ENCODE measurements at places on chromosomes 7 and 10.

DNA sequence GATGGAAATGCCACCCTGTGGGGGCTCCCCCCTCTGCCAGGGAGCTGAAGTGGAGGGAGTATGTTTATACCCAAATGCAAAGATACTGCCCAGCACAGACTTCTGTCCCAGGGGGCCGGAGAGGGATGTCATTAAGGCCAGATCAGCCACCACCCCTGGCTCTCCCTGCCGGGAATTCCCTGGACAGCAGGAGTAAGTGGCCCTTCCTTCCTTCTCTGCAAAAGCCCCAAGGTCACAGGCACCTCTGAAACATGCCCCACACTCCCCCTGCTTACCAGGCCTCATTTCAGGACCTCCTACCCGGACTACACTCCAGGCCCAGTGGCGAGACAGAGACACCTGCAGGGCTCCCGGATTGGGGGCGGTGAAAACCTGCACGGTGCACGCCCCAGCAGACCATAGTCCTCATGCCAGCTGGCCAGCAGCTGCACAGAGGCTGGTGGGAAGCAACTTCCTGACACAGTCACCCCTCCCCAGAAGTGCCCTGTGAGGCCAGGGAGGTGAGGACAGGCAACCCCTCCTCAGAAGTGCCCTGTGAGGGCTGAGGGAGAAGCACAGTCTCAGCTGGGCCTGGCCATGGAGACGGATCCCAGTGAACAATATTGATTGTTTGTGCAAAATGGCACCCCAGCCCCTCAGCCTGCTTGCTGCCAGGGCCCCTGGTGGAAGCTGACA is 33.0 kb upstream of the RET start:
- no peak for DNase-seq

GRCh38 chr7:154416714-154417113 is 364.5 kb downstream of the DPP6 start:
- no peak for DNase-seq

- no peak for DNase-seq
Observed at GRCh38 chr10:131048606-131049005, 262.9 kb downstream of the TCERG1L start.

DNA sequence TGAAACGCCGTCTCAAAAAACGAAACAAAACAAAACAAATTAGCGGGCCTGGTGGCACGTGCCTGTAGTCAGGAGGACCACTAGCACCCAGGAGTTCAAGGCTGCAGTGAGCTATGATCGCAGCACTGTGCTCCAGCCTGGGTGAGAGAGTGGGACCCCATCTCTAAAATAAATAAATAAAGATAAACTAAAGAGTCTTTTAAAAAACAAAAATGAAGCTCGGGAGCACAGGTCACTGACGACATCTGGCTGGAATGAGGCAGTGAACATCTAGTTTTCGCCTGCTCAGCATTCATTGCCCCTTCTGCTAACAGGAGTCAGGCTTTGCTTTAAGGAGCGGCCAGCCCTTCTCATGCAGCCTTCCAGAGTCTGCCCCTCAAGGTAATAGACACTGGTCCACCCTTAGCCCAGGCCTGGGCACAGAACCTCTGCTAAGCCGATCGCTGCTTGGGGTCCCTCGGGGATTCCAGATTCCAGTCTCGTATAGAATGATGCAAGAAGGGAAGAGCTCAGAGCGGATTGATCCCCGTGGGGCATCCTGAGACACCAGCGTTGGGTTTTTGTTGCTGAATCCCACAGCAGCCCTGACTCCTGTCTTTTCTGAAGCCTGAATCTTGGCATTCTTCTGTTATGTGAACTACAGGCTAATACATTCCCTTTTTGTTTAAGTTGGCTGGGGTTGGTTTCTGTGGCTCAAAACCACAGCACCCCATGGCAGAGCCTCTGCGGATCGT is 14.2 kb upstream of the FOXK1 start:
- DNase-seq = peak; percentile 17

DNA sequence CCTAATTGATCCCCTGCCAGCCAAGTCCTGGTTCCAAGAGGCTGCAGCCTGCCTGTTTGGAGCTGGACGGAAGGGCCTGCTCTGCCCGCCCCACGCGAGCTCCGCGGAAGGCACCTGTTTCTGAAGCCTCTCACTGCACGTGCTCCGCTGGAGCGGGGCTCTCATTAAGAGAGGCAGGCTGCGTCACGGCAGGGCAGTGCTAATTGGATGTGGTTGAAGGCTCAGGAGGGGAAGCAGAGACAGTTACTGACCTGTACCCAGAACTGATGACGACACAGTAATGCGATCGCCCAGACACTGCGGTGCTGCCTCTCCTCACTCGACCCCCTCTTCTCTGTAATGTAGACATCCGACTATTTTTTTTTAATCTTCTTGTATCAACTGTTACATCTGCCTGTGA is 411.1 kb upstream of the MGMT start:
- DNase-seq = no peak

GRCh38 chr7:99128076-99128950 is 15.6 kb downstream of the SMURF1 start:
- no peak for DNase-seq

- peak; percentile 46 for DNase-seq
Observed at GRCh38 chr10:52951824-52952223, 179.2 kb upstream of the MBL2 start.

- DNase-seq = no peak
Observed at GRCh38 chr7:7956531-7957128, 12.0 kb upstream of the GLCCI1 start.

GRCh38 chr10:117370205-117370604 is 5.0 kb downstream of the PDZD8 start:
- DNase-seq = no peak

- DNase-seq = no peak
Observed at GRCh38 chr10:106740-107139, 28.5 kb upstream of the ZMYND11 start.

GRCh38 chr7:129989466-129989865 is 36.7 kb upstream of the UBE2H start:
- no peak for DNase-seq

GRCh38 chr7:74449809-74450397 is 3.8 kb upstream of the GTF2IRD1 start:
- peak; percentile 43 for DNase-seq

GRCh38 chr10:33352175-33352574 is 17.7 kb upstream of the NRP1 start:
- DNase-seq = no peak

DNA sequence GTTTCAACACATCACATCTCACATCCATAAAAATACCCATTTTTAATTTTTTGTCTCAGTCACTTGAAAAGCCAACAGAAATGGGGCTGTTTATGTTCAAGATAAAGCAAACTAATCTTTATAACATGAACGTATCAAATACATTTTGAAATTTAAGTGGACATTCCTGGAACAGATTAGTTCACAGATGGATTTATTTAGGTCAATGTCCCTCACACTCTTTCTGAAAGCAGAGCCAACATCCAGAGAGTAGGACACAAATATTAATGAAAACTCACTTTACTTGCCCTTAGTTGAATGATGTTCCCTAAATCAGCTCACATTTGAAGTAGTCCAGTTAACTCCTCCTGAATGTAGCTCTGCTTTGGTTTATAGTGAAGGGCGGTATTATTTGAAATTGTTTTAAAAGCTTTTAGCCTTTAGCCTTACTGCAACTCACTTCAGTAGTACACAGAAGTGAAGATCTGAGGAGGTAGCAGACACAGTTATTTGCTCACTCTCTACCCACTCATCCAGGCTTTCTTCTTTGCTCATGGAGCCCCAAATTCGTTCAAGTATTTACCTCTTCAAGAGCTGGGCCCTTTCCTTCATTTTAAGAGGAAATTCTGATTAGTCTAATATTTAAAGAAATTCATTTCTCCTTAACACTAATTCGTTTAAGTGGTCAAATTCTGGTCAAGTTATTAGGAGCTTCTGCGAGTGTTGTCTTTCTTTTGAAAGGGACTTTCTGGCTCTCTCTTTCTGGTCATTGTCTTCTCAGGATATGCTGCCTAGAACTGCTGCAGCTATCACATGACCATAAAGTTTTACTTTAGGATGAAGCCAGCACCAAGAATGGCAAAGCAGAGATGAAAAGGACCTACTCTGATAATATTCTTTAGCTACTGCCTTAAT is 180.6 kb upstream of the AGR3 start:
- no peak for DNase-seq

DNA sequence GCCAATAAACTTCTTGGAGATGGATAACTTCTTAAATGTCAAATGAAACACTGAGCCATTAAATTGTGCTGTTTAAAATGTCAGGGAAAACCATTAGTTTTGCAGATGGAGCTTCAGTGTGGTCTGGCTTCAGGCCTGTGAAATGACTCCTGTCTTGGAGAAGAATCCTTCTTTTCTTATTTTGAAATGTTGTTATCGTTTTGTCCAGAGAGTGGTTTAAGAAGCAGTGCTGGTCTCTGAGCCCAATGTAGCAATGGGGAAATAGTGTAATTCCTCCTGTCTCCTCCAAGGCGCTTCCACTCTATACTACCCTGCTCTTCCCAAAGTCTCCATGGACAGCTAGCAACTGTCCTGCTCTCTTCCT is 177.6 kb downstream of the REEP3 start:
- DNase-seq = no peak

- DNase-seq = no peak
Observed at GRCh38 chr7:100390286-100391009, 17.2 kb downstream of the PILRA start.

DNA sequence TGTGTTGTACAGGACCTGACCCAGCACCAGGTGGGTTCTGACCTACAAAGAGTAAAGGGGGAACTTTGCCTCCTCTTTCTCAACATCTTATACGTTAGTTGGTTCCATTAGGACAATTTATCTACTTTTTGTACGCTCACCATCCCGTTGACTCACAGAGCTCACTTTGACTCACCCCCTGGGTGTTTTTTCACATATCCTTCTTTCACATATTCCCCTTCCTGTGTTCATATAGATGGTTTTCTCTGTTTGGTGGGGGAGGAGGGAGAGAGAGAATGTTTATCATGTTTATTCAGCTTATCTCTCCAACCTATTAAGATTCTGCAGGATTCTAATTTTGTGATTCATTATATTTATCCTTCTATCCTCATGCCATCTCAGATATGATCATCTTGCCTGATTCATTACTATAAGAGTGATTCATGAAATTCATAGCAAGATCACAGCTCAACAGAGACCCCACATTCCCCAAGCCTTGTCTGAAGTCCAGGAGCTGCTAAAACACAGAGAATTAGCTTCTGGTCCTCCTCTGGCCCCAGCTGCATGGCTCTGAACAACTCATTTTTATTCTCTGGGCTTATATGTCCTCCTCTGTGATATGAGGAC is 37.2 kb downstream of the PRSS2 start:
- no peak for DNase-seq

- no peak for DNase-seq
Observed at GRCh38 chr7:7416031-7416858, 119.4 kb downstream of the COL28A1 start.

GRCh38 chr10:20085115-20085514 is 268.9 kb downstream of the PLXDC2 start:
- DNase-seq = no peak
